Kidney (tissue), 22 donors: ENCODE measurements at places on chromosomes 13 and 19.

GRCh38 chr13:39916330-39916729 lies 260.9 kb downstream of the COG6 start:
- no peak for DNase-seq

DNA sequence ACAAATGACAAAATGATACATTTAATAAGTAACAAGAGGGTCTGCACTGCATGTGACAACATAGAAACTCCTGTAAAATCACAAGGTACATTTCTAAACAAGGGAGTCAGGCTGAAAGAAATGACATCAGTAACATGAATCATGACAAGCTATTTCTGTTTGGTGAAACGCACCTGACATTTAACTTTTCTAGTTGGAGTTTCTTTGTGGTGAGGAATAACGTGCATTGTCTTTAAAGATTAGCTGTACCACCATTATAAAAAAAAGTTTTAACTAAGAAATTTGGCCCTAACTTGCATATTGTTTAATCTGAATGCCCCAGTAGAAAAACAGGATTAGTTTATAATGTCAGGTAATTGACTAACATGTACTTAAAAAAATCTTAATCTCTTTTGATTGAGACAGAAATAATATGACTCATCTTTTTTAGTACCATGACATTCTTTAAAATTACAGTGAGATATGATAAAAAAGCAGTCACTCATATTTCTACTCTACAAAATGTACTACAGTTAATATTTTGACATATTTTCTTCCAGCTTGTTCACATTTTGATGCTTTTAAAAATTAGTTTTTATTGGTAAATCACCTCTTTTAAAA lies 418.2 kb downstream of the KLF12 start:
- DNase-seq = no peak

- DNase-seq = no peak
These were observed 7.2 kb upstream of the CCDC97 start for GRCh38 chr19:41302624-41303351.

DNA sequence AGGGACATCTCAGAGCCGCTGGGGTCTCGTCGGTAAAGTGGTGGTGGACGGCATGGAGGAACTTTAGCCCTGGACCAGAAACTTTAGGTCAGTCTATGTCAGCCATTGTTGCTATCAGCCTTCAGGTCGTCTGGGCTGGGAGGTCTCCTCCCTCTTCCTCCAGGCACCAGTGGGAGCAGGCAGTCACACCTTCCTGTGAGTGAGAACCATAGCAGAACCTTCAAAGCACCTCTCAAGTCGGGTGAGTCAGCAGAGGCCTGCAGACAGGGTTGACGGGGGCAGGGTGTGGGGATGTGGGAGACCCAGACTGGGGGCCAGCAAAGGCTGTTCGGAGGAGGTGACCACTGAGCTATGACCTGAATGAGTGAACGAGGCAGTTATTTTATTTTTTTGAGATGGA lies 15.4 kb upstream of the SBNO2 start:
- no peak for DNase-seq

GRCh38 chr19:5032101-5032967 lies 63.4 kb downstream of the KDM4B start:
- DNase-seq = no peak

- no peak for DNase-seq
These were observed 55.1 kb downstream of the RXFP2 start for GRCh38 chr13:31794452-31794851.
